Activated CD8-positive, alpha-beta memory T cell treated with anti-CD3 and anti-CD28 coated beads, Interleukin-2, amount 10 ng/mL, durations not matched to agents 7 days and 5 days (primary cell): ENCODE measurements at places on chromosomes 1 and 21. TPM values are rescaled to one million over a fixed set of nuclear protein-coding genes. Genes with fewer than 3 reads are reported as not detected.

AMY1C gene
- total RNA-seq = not detected

VAV3 gene
- 4.5 TPM for total RNA-seq

GNAT2 gene
- not detected for total RNA-seq

DHRS3 gene
- 20.8 TPM for total RNA-seq

GRCh38 chr1:55481634-55482033 lies 266.5 kb upstream of the USP24 start:
- no peaks in the 10 kb centered on the region for H3K4me1 ChIP-seq
- peaks cover 26% of the 10 kb centered on the region for H3K27me3 ChIP-seq
- no peak for DNase-seq
- no peak overlapping the region for H3K4me3 ChIP-seq
- no peaks in the 10 kb centered on the region for H3K36me3 ChIP-seq

DNA sequence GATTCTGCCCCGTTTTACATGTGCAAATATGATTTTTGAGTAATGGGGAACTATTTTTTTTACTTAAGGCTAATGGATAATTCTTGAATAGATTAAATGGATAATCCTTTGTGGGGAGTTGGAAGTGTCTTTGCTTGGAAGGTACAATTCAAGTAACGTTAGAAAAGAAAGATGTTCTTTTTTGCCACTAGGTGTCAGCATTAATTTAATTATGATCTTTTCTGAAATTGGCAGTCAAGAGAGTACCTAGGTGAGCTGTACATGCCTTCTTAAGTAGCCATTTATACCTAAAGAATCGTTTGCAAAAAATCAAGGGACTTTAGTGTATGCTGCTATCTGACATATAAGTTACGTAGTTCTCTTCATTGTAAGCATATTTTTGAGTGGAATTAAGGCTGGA lies 2.2 kb downstream of the FBXO28 start:
- peak overlapping the region; percentile 51 for H3K4me3 ChIP-seq
- H3K27me3 ChIP-seq = peaks cover 5% of the 10 kb centered on the region
- peaks cover 31% of the 10 kb centered on the region for H3K4me1 ChIP-seq
- H3K36me3 ChIP-seq = peaks cover 10% of the 10 kb centered on the region
- DNase-seq = no peak
- H3K27ac ChIP-seq = peak overlapping the region; percentile 60

DNA sequence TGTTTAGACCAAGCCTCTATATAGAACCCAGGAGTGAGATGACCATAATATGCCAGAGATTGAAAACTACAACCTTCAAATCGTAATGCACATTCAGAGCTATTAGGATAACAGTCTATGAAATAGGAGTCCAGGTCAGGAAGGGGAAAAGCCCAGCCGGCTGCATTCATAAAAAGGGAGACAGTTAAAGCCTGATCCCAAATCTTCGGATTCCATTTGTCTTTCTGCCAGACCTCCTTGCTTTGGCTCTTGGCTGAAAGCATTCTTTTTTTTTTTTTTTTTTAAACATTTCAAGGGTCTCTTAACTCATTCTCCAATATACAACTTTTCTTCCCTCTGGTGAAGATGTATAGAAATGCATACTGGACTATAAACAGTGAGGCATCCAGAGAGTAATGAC lies 81.1 kb downstream of the NTPCR start:
- no peak for DNase-seq
- no peaks in the 10 kb centered on the region for H3K36me3 ChIP-seq
- peaks cover under 1% of the 10 kb centered on the region for H3K4me1 ChIP-seq
- H3K27ac ChIP-seq = no peak overlapping the region
- no peak overlapping the region for H3K4me3 ChIP-seq
- no peaks in the 10 kb centered on the region for H3K27me3 ChIP-seq

DNA sequence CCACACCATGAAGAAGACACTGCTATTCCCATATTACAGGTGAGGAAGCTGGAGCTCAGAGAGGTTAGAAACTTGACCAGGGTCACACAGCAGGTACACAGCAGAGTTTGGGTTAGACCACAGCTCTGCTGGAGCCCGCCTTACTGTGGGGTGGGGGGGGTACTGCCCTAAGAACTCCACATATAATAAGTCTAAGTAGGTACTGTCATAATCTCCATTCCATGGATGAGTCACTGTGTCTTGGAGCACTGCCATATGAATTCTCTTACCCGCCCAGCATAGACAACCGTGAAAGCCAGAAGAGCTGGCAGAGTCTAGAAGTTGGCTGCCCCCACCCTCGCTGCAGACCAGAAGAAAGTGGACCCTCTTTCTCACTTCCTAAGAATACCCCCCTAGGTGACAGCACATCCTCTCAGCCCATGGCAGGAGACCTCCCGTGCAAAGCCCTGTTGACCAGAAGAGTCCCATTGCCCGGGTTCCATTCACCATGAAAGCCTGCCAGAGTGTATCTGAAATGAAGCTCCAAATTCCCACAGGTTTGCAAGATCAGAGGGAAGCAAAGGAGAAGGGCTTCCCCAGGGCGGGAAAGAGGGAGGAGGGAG lies 5.2 kb upstream of the PLA2G2D start:
- no peaks in the 10 kb centered on the region for H3K36me3 ChIP-seq
- no peak overlapping the region for H3K27ac ChIP-seq
- peaks cover 2% of the 10 kb centered on the region for H3K4me1 ChIP-seq
- DNase-seq = no peak
- H3K27me3 ChIP-seq = peaks cover 20% of the 10 kb centered on the region

GRCh38 chr1:240457203-240457602 lies 154.8 kb downstream of the GREM2 start:
- no peaks in the 10 kb centered on the region for H3K4me1 ChIP-seq
- no peak for DNase-seq
- H3K4me3 ChIP-seq = no peak overlapping the region
- no peaks in the 10 kb centered on the region for H3K27me3 ChIP-seq
- H3K36me3 ChIP-seq = no peaks in the 10 kb centered on the region

DNA sequence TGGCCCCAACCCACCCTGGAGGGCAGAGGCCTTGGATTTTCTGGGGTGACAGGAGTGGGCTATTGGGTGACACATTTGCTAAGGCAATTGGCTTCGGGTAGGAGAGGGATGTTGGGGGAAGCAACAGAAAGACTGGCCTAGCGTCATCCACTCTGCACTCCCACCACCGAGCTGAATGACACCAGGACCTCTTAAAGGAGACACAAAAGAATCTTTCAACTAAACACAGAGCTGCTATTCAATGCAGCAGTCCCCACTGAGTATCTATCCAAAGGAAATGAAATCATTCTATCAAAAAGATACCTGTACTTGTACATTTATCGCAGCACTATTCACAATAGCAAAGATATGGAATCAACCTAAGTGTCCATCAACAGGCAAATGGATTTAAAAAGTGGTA lies 6.2 kb downstream of the TFF2 start:
- H3K4me3 ChIP-seq = no peak overlapping the region
- no peak for DNase-seq
- H3K36me3 ChIP-seq = no peaks in the 10 kb centered on the region

GRCh38 chr1:29282924-29283803 lies 46.8 kb downstream of the PTPRU start:
- no peak overlapping the region for H3K27ac ChIP-seq
- peak; percentile 46 for DNase-seq
- no peaks in the 10 kb centered on the region for H3K4me1 ChIP-seq
- peaks cover under 1% of the 10 kb centered on the region for H3K27me3 ChIP-seq
- peak overlapping the region; percentile 27 for H3K4me3 ChIP-seq
- H3K36me3 ChIP-seq = no peaks in the 10 kb centered on the region

DNA sequence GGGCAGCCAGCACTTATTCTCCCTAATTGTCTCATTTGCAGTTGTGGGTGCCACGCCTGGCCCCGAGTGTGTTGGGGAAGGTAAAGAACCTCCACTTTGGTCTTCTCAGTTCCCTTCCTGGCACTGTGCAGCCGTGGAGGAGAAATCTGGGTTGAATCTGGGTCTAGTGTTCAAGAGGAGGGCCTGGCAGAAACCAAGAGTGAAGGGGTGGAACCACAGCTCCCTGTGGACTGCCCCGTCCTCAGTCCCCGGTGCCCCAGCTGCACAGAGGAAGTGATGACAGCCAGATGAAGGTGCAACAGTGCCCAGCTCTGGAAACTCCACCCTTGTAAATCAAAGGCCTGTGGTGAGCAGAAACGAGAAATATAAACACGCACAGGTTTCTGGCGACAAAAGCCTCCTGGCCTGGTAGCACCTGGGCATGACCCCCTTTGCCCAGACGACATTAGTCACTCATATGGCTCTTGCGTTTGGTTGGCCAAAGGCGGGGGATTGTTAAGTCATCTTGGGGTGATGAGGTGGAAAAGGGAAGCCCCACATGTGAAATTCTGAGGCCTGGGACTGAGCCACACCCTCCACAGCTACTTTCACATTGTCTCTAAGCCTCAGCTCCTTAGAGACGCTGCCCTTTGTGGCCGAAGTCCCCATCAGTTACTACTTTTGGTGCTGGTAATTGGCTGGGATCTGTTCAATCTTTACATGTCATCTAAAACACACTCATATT lies 4.2 kb upstream of the ECE1 start:
- H3K36me3 ChIP-seq = no peaks in the 10 kb centered on the region
- H3K4me3 ChIP-seq = peak overlapping the region; percentile 73
- peak; percentile 90 for DNase-seq
- H3K27me3 ChIP-seq = no peaks in the 10 kb centered on the region
- H3K4me1 ChIP-seq = peaks cover 80% of the 10 kb centered on the region

- DNase-seq = no peak
- peaks cover 15% of the 10 kb centered on the region for H3K4me1 ChIP-seq
- H3K4me3 ChIP-seq = no peak overlapping the region
- no peak overlapping the region for H3K27ac ChIP-seq
- no peaks in the 10 kb centered on the region for H3K27me3 ChIP-seq
- peaks cover 7% of the 10 kb centered on the region for H3K36me3 ChIP-seq
Measured at GRCh38 chr1:35443768-35444518, 113.3 kb downstream of the KIAA0319L start.
